Urothelium cell line (cell line): ENCODE measurements at places on chromosomes 12 and 14.

- no peak for DNase-seq
Observed at GRCh38 chr12:89651192-89651591, 57.4 kb downstream of the ATP2B1 start.

- no peak for DNase-seq
Observed at GRCh38 chr12:124821252-124822200, 42.1 kb downstream of the SCARB1 start.

- DNase-seq = no peak
Observed at GRCh38 chr14:99205086-99205688, 66.8 kb downstream of the BCL11B start.

DNA sequence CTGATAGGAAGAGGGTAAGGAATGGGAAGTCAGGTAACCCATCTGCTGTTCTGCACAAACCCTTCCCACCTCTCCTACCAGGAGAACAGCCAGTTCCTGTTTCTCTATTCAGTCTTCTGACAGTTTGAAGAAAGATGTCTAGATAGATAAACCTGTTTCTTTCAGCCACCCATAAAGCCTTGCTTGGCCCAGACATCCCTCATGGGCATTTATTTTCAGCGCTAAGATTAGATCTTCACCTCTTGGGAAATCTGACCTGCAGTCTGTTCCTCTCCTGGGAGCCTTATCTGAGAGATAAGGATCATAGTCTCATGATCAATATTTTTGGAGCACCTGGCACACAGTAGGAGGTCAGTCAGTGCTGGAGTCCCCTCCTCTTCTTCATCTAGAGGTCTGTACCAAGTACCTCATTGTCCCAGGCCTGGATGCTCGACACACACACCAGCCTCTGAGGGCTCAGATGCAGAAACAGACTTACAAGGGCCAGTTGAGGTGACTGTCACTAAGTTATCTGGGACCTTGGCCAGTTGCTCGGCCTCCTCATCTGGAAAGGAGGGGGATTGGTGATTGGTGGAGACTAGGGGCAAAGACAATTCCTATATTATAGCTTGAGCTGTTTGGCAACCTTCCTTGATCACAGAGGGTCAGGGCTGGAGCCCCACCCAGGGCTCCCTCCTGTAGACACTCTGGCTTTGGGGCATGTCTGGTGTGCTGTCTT lies 18.2 kb downstream of the ACVRL1 start:
- no peak for DNase-seq

- no peak for DNase-seq
Observed at GRCh38 chr14:72033365-72033764, 101.1 kb downstream of the RGS6 start.

DNA sequence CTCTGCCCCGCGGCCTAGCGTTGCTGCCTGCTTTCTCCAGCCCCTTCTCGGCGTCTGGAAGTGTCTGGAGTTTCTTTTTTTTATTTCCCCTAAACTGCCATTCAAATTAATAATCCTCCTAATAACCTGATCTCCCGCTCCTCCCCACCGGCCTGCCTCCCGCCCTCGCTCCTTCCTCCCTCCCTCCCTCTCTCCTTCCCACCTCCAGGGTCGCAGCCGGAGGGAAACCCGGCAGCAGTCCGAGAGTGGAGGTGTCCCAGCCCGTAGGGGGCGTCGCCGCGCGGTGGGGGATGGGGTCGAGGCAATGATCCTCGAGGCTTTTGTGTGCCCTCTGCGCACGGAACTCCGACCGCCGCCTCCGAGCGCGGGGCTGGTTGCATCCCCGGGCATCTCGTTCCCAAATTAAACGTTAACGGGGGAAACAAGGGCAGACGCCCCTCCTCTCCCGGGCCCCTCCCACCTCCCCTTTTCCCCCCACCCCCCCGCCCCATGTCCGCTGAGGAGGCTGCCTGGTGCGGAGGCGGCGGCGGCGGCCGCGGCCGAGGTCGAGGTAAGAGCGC lies 1.0 kb upstream of the SOCS2 start:
- no peak for DNase-seq

DNA sequence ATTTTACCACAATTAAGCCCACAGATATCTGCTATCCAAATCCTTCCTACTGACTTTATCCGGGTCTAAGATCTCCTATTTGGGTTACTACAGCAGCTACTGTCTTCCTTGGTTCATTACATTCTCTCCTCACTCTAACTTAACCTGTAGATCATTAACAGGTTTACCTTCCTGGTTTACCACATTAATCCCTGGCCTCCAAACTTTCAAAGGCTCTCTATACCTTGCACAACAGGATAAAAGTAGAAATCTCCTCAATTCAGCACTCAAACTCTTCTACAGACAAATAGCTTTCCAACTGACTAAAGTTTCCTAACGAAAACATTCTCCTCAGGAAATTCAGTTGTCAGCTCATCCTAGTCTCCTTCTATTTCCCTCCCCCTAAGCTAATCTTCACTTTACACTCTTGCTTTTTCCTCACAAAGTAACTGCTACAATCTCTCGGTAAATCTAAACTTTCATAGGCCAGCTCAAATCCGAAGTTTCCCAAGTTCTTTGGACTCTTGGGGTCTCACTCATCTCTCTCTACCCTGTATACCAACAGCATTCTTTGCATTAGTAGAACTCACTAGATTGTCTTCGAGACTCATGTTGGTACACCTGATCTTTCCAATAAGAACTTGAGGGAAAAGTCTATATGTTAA lies 2.7 kb downstream of the BTBD7 start:
- DNase-seq = no peak
